Ecto neural progenitor cell (in vitro differentiated cells): ENCODE measurements at places on chromosomes 12 and 14.
A peak's percentile ranks its signal among the peaks of the same experiment; 100 is the strongest.

DNA sequence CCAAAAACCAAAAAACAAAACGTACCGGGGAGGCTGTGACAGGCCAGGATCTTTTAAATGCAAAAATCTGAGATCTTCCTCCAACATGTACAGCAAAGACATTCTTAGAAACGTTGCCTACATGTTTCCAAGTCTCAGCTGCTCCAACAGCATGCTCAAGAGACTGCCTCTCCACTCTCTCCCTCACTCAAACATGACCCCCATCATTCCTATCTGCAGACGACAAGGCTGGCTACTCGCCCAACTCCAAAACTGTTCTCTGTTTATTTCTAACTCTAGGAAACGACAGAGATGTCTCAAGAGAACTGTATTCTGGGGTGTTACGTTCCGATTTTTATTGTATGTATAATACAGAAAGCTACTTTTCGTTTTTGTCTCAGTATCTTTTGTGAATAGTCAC, 57.5 kb upstream of the TMCC3 start:
- DNase-seq = no peak

DNA sequence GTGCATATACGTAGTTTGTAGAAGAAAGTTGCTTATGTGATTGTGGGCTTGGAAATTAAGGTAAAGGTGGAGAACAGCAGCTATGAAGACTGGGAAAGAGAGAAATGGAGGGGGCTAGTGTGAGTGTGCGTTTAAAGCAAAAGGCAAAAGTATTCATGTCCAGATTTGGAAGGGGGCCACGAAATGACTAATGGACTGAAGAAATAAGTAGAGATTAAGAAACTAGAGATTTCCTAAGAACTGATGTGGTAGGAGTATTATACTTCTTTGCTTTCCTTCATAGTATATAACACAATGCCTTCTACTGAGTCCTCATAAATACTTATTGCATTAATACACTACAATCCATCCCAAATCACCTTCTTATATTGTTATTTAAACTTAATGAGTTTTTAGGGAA, 298.6 kb upstream of the NOVA1 start:
- DNase-seq = no peak

GRCh38 chr12:80472236-80472635, 28.2 kb downstream of the PTPRQ start:
- no peak for DNase-seq

DNA sequence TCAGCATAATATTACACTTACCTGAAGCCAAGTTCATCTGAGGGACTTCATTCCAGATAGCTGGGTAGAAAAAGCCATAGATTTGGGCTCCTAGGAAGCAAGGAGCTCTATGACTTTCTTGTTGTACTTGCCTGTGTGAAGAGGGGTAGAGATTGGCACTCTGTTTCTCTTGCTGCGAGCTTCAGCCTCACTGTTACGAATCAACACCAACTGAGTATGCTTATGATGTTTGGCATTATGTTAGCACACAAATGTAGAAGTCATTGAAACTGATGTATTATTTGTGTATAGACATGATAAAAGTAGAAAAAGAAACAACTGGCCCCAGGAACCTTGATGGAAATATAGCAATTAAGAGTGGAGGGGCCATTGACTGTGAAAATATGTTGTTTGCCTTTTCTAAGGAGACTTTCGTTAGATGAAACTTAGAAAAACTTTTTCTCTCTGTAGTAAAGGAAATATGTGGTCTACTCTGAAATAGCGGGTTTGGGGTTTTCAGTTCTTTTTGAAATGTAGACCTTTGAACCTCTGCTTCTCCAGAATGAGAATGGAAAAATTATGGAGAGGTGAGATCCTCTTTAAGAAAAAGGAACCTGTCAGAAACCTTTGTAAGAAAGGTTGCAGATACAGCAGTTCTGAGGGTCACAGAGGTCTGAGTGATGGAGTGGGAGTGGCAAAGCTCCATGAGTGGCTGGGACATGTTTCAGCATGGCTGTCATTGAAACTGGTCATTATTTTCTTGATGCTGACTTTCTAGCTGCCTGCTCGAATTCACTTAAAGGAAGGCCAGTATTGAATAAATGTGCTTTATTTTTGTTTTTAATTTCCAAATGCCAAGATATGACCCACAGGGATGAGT, 159.9 kb downstream of the GCH1 start:
- no peak for DNase-seq

- DNase-seq = no peak
Observed at GRCh38 chr12:28879379-28879778, 269.7 kb upstream of the FAR2 start.

DNA sequence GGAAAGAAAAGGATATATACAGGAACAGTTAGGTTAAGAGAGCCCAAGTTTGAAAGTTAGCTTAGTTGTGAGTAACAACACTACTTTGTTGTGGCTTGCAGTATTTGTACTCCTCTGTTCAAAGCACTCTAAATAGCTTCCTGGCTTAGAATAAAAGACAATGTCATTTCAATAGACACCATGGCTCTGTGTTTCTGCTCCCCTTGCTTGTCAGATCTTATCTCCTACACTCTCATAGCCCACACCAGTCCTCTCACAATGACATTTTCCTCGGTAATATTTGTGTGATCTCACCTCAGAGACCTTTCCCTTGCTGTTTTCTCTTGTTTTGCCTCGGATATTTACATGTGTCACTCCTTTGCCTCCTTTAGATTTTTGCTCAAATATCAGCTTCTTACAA, 418.4 kb downstream of the MDGA2 start:
- no peak for DNase-seq

GRCh38 chr12:121804417-121805111, 755 bp downstream of the SETD1B start:
- peak; percentile 71 for DNase-seq

GRCh38 chr12:101051901-101052550, 158.0 kb downstream of the SLC5A8 start:
- DNase-seq = no peak

GRCh38 chr12:3085341-3086139, 8.4 kb downstream of the TSPAN9 start:
- no peak for DNase-seq

- peak; percentile 29 for DNase-seq
Observed at GRCh38 chr12:131430158-131430742, 280.6 kb upstream of the SFSWAP start.

DNA sequence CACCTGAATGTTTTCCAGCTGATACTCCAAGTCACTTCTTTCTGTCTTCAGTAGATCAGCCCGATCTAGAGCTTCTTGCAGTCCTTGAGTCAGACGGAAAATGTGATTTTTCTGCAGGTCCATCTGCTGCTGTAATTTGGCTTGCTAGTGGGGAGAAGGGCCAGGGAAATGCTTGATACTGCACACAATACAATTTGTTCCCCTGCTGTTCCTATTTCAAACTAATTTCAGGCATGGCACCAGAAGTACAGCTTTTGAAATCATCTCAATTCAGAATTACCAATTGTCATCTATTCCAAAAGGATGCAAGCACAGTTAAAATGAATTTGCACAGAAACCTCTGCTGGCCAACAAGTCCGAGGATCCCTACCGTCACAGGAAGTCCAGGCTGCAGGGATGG, 53.4 kb downstream of the PRKAB1 start:
- DNase-seq = no peak

DNA sequence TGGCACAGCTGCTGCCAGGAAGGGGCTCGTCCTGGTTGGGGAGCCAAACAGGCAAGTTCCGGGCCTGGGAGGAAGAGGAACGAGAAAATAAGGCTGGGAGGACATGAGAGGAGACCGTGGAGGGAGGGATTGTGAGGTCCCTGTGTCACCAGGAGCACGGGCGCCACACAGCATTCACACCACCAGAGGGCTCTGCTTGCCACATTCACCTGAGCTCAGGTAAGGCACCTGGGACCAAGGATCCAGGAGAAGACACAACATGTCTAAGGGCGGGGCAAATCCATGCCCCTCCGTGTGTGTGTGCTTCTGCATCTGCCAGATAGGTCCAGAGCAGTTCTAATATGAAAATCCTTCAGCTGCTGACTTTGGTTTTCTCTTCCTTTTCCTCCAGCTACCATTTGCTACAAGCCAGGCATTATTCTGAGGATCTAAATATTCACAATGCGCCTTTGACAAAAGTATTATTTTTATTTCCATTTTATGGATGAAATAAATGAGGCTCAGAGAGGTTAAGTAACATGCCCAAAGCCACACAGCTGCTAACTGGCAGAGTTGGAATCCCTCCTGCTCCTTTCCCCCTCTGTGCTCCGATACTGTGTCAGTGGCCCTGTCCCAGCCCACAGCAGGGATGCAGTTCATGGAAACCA, 14.6 kb downstream of the RAPGEF3 start:
- no peak for DNase-seq

DNA sequence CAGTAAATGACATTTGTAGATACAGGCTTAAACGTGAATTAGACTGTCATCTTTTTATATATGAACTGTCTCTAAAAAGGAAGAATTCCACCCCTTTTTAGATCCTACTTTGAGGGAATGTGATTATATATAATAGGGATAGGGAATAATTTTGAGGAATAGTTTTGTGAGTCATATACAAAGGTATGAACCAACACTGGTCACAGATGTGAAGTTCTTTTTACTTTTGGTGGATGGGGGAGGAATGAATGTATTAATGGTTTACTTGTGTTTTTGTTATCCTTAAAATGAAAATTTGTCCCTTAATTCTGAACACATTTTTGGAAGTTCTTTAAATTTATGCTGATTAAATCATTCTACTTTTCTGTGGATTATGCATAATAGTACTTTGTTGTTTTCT, 30.4 kb downstream of the FRS2 start:
- DNase-seq = no peak

DNA sequence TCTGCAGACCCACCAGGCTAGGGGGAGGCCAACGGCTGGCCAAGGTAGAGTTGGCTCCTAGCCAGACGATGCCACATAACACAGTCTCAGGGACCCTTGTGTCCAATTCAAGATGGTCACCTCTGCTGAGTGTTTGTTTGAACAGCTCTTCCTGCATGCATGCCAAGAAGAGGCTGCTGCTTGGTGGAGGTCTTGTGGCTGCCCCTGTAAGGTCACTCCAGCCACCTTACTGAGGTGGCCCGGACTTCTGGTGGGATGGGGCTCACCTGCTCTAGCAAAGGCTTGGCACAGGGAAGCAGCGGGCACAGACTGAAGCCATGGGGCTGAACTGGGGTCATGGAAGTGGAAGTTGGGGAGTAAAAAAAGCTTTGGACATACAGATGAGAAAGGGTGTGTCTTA, 210.3 kb downstream of the GLT1D1 start:
- DNase-seq = no peak

GRCh38 chr14:61706096-61706690, 10.9 kb downstream of the HIF1A start:
- no peak for DNase-seq

DNA sequence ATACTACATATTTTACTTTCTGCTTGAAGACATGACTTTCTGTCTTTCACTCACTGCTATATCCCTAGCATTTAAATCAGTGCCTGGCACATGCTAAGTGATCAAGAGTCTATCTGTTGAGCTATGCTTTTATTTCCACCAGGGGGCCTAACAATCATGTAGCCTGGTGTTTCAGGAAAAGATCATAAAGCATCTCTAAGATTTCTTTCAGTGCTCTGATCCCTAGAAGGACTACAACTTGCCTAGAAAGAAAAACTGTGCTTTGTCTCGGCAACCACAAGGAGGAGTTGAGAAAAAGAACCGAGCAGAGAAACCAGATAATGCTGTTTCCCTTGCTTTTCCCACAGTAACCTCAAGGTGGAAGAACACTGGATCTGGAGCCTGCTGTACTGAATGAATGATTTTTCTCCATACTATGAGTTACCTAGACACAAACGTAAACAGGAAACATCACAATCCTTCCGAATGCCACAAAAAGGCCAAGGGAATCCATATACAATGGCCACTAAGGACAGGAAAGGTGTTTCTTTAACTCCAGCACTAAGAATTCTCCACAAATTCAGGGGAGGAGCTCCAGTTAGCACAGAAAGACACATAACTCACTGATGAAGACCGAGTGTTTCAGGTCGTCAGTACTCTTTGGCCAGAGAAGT, 1.2 kb downstream of the CRY1 start:
- DNase-seq = peak; percentile 66

GRCh38 chr12:42216737-42217136, 21.3 kb downstream of the YAF2 start:
- DNase-seq = no peak

- no peak for DNase-seq
Observed at GRCh38 chr12:43069768-43070221, 480.2 kb upstream of the PRICKLE1 start.
